ENCODE measurements at places on chromosomes 7 and 10.

- DNase-seq = no peak
Measured at GRCh38 chr7:95508780-95509179, 23.0 kb downstream of the ASB4 start.

DNA sequence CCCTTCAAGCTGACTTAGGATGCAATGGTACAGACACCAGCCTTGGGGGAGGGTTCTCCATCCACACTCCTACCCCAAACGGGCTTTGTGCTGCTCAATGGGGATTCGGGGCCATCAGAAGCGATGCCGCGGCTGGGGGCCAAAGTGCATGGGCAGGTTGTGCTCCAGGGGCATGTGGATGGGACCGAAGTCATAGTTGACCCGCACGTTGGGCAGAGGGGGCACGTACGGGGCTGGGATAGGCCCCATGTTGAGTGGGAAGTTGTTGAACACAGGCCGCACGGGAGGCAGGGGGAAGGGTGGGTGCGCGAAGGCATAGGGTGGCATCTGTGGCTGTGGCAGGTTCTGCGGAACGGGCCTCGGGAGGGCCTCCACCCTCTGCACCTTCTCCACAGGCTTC, 158.7 kb downstream of the RNF216 start:
- DNase-seq = no peak

GRCh38 chr7:27117887-27118491, 12.6 kb downstream of the HOXA4 start:
- DNase-seq = no peak

DNA sequence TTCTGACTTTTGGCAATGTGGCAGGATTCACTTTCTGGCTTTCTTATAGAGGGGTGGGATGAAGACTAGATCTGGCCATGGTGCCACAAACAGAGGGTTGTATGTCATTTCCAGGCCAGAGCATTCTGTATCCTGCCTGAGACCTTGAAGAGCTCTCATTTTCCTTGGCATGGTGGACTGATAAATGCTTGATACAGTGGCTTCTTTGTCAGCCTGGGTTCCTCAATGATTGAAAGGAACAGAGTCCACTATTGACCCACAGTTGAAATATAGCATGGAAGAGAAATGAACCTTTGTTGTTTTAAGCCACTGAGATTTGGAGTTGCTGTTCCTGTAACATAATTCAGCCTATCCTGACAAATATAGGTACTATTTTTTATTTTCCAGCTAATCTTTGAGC, 462.7 kb downstream of the SUGCT start:
- DNase-seq = no peak

DNA sequence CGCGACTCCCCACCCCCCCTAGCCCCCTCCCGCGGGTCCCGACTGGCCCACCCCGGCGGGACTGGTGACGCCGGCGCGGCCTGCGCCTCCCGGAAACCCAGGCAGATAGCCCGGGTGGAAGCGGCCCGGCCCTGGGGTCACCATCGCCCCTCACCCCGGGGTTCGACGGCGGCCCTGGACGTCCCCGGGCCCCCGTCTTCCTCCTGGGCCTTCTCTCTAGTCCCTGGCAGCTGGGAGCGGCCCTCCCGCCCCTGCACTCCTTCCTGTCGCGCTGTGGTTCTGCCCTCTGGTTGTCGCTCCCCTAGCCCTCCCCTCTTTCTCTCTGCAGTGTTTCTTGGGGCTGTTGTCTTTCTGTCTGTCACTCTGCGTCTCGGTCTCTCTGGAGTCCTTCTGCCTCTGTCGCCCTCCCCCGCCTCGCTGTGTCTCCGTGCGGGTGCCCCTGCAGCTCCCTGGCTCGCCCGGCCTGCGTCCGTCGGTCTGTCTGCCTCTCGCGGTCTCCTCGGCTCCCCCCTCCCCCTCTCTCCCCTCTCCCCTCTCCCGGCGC, 90.5 kb upstream of the PAX2 start:
- peak; percentile 31 for DNase-seq

DNA sequence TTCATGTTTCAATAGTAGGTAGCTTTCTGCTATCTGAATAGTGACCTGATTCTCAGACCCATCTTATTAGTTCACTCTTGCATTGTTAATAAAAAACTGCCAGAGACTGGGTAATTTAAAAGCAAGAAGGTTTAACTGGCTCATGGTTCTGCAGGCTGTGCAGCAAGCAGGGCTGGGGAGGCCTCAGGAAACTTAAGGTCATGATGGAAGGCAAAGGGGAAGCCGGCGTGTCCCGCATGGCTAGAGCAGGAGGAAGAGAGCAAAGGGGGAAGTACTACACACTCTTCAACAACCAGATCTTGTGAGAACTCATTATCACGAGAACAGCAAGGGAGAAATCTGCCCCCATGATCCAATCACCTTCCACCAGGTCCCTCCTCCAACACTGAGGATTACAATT, 185.2 kb upstream of the PITRM1 start:
- DNase-seq = no peak

GRCh38 chr7:83096065-83096580, 66.6 kb downstream of the PCLO start:
- no peak for DNase-seq

- no peak for DNase-seq
Measured at GRCh38 chr7:148547951-148548350, 42.6 kb upstream of the C7orf33 start.

- no peak for DNase-seq
Measured at GRCh38 chr10:119189811-119190282, 11.2 kb upstream of the PRDX3 start.

GRCh38 chr10:35359056-35359455, 22.7 kb downstream of the CCNY start:
- DNase-seq = no peak

DNA sequence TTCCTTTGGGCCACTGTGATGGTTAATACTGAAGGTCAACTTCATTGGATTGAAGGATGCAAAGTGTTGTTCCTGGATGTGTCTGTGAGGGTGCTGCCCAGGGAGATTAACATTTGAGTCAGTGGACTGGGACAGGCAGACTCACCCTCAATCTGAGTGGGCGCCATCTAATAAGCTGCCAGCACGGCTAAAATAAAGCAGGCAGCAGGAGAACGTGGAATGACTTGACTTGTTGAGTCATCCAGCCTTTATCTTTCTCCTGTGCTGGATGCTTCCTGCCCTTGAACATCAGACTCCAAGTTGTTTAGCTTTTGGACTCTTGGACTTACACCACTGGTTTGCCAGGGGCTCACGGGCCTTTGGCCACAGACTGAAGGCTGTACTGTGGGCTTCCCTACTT, 1046.9 kb downstream of the TYW1 start:
- DNase-seq = no peak

DNA sequence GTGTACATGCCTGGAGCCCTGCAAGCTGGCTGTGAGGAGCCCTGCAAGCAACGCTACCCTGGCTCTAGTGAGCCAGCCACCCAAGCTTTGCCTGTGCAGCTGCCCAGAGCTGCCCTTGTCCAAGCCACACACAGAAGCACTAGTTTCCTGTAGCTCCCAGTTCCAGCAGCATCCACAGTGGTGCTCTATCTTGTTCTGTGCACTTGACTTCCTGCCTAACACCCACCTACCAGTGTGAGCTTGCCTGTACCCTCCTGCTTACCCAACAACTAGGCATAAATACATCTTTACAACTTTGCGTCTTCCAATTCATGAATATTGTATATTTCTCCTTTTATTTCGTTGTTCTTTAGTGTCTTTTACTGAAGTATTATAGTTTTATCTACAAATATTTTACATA, 32.2 kb upstream of the ZNF518A start:
- no peak for DNase-seq

- no peak for DNase-seq
Measured at GRCh38 chr10:94029955-94030354, 36.2 kb downstream of the PLCE1 start.

DNA sequence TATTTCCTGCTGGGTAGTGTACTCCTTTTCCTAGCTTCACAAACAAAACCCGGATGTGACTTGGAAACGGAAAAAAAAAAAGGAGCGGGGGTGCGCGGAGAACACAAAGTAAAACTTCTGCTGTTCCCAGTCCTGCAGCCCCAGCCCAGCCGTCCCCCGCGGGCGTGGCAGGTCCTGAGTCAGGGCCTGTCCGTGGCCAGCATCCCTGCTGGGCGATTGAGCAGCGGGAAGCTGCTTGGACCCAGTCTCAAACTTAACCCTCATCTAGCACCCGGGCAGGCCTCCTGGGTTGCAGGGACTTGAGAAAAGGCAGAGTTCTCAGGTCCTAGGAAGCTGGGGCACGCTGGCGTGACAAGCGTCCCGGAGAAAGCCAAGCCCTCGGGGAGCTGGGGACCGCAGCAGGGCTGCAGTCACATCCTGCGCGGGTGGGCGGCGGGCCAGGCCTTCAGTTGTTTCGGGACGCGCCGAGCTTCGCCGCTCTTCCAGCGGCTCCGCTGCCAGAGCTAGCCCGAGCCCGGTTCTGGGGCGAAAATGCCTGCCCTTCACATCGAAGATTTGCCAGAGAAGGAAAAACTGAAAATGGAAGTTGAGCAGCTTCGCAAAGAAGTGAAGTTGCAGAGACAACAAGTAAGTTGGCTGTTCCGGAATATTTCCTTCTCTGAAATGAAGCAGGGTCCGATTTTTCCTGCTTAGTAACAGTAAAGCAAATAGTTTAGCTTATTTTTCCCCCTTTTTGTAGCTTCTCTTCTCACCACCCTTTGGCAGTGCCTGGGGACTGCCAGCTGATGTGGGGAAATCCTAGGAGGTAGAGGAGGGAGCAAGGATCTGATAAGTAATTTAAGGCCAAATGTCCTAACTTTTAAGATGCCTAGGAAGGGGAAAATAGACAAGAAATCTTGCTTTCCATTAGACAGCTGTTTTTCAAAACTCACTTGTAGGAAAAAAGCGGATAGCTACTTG, at the start of gene GNG11:
Gene GNG11, plus strand, starts transcription at position 129 of the 960 bp plus-strand sequence. Its CDS starts 403 bp downstream, at position 532.
- peak; percentile 40 for DNase-seq

DNA sequence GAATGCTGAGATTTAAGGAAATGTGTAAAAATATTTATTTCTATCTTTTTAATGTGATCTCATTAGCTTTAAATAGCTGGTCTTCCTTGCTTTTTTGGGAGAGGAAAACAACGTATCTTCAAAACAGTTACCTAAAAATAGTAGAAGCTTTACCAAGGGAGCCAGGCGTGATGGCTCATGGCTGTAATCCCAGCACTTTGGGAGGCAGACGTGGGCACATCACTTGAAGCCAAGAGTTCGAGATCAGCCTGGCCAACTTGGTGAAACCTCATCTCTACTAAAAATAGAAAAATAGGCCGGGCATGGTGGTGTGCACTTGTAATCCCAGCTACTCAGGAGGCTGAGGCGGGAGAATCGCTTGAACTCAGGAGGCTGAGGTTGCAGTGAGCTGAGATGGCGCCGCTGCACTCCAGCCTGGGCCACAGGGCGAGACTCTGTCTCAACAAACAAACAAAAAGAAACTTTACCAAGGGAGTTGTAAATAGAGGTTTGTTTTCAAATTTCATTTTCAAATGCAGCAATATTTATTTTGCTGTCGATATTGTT, 48.4 kb upstream of the ITGB1 start:
- DNase-seq = no peak

- no peak for DNase-seq
Measured at GRCh38 chr10:11260170-11260569, 242.5 kb downstream of the CELF2 start.

- no peak for DNase-seq
Measured at GRCh38 chr7:8056439-8056838, 87.8 kb downstream of the GLCCI1 start.

- no peak for DNase-seq
Measured at GRCh38 chr7:49483142-49483541, 290.3 kb upstream of the VWC2 start.

- no peak for DNase-seq
Measured at GRCh38 chr7:87797798-87798403, 78.3 kb downstream of the SLC25A40 start.

DNA sequence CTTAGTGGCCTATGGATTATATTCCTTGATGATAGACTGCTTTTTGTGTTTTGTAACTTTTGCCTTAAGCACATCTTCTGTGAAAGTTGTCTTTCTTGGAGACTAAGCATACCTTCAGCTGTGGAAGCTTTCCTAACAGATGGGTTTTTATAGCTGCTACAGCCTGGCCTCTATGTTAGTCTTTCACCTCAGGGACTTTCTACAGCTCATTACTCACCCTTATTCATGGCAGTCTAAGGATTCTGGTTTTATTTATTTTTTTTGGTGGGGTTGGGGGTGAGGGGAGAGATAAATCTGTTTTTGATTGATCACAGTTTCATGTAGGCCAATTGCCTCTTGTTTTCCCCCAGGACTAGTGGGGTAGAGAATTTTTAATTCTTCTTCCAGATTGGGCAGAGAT, 219.9 kb downstream of the DKK1 start:
- DNase-seq = no peak

DNA sequence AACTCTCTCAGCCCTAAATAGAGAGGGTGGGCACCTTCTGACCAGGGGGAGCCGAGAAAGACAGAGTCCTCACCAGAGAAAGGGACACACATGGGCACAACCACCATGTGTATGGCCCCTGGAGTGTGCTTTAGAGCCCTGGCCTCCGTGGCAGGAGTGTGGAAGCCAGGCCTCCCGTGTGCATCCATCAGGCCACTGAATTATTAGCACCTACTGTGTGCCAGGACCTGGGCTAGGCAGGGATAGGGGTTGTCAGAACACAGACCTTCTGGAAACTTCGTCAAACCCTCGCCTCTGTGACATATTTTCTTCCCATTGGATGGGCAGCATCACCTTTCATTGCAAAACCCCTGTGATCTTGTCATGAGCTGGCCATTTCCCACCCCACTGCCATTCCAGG, 78.5 kb downstream of the ZMIZ1 start:
- no peak for DNase-seq

DNA sequence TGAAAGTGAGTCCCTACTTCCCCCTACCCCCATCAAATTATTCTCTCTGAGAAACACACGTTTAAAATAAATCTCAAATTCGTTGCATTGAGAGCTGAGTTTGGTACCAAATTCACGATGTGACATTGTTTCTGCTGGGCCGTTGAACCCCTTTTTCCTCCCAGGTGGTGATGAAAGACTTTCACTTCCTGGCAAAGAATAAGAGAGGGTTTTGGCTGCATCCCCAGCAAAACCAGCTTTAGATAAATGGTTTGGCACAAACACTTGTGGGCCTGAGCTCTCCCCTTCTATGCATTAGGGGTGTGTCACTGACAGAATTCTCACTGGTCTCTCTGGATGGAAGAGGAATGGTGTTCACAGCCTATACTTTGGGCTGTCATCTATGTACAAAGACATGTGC, 8.8 kb upstream of the DNTT start:
- DNase-seq = no peak

DNA sequence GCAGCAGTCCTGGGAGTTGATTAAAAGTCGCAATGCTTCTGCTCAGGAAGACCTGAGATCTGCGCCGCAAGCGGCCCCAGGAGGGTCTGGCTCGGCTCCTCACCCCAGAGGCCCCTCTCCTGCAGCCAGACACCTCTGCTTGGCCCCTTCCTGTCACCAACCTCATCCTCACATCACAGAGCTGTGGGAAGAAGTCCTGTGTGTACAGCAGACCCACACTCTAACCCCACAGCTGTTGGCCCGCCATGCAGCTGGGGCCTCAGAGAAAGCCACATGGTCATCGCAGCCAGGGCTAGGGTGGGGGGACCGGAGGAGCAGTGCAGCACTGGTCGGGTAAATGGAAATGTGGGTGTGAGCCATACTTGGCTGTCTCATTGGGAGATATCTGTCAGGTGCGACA, 97.7 kb downstream of the RGS10 start:
- DNase-seq = no peak
